ENCODE measurements at places on chromosomes 3 and 15. TPM values are rescaled to one million over a fixed set of nuclear protein-coding genes. Genes with fewer than 3 reads are reported as not detected.

DNA sequence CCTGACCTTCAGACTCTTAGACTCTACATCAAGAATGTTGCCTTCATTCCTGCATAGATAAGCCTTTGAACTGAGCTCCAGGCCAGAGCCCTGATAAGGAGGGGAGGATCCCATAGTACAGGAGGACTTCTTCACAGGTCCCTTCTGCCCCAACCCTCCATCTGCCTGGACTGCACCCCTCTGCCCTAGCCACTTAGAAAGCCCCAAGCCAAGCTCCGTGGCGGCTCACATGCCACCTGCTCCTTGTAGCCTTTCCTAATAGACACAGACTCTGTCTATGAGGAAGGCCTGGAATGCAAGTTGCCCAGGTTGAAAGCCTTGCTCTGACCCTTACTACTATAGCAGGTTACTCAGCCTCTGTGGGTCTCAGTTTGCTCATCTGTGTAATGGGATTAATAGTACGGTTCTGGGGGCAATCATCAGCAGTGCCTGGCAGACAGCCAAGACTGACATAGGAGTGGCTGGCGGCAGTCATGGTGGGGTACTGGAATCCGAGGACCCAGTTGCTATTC, 11.6 kb downstream of the PCSK6 start:
- H3K4me3 ChIP-seq: no peak overlapping the region
- no peak for DNase-seq
- H3K36me3 ChIP-seq: no peaks in the 10 kb centered on the region
- H3K27me3 ChIP-seq: no peaks in the 10 kb centered on the region

DNA sequence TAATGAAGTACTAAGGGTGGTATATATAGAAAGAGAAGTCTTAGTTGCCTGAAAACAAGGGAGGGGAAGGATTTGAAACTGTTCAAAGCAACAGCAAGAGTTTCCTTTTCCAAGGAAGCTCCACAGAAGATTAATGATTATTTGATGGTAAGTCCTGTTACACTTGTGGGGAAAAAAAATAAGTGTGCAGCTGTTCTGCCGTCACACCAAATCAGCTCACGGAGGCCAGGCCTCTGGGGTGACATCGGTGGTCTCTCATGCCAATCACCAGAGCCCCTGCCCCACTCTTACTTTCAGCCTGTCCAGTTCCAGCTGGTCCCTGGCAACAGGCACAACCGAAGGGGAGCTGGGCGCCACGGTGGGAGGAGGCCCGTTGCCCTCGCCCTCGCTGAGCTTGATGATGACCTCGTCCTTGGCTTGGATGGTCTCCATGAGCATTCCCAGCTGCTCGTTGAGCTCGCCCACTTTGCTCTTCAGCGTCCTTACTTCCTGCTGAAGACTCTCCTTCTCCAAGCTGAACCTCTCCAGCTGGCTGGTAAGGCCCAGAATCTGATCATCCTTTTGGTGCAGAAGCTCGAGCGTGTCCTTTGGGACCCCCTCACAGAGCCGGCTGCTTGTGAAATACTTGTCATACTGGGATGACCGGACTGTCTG, 53.5 kb downstream of the TBC1D2B start:
- H3K36me3 ChIP-seq: peaks cover 13% of the 10 kb centered on the region
- no peak overlapping the region for H3K4me3 ChIP-seq
- no peak for DNase-seq
- no peaks in the 10 kb centered on the region for H3K27me3 ChIP-seq
- H3K27ac ChIP-seq: no peak overlapping the region
- peaks cover 6% of the 10 kb centered on the region for H3K4me1 ChIP-seq

DNA sequence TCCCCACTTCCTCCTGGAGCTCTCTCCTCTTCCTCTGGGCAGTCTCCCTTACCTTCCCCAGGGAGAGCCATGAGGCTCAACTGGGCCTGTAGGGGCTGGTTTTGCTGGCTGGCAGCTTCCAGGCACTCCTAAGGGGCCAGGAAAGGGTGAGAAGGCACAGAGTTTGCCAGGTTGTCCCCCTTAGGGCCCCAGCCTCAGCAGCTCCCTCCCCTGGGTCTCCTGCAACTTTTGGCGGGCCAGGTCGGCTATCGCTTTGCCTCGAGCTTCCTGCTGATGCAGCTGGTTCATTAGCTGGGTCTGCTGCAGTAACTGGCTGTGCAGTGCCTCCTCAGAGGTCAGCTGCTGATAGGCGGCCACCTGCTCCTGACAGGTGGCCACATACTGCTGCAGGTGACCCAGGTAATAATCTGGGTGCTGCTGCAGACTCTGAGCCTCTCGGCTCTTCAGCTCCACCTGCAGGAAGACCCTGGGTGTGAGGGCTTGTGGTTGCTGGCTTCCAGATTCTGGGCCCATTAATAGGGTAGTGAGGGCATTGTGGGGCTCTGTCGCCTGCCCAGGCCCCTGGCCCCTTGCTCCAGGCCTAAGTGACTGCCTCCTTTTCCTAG, 29.7 kb upstream of the OR4F6 start:
- H3K4me3 ChIP-seq: peak overlapping the region; percentile 44
- peak; percentile 69 for DNase-seq
- no peaks in the 10 kb centered on the region for H3K27me3 ChIP-seq
- H3K36me3 ChIP-seq: no peaks in the 10 kb centered on the region
- H3K27ac ChIP-seq: no peak overlapping the region

Gene TMEM108
- total RNA-seq: 10.2 TPM

Gene MKRN3
- total RNA-seq: not detected
